CD4-positive, alpha-beta T cell treated with Interleukin-15 for 4 hours (primary cell): ENCODE measurements at places on chromosomes 3 and 15.
A peak's percentile ranks its signal among the peaks of the same experiment; 100 is the strongest.

DNA sequence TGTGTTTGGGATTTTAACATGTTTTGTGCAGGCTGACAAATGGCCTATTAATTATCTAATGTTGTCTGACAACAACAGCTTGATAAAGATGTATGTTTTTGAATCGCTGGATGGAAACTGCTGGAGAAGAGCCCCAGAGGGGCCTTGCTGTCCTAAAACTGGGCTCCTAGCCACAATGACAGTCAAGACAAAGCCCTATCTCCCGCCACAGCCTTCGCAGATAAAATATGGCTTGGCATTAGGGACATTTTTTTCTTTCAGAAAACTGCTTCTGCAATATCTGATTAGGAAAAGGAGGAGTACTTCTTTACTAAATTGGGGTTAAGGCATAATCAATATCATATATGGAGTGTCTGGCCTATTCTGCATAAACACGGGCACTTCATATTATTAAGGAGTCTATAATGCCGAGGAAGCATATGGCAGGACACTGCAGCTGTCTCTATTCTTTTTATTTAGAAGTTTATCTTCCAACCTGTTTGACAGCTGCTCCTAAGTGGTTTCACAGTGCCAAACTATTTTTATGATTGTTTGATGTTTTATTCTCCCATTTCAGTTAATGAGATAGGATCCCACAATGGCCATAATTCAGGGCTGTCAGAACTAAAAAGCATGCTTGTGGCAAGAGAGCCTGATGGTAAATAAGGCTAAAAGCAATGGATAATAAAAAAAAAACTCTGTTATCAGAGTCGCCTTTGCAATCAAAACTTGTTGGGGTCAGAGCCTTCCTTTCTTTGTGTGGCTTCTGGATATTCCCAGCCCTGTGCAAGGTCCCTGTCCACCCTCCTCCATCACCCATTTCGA, 210.1 kb downstream of the MECOM start:
- DNase-seq = no peak

DNA sequence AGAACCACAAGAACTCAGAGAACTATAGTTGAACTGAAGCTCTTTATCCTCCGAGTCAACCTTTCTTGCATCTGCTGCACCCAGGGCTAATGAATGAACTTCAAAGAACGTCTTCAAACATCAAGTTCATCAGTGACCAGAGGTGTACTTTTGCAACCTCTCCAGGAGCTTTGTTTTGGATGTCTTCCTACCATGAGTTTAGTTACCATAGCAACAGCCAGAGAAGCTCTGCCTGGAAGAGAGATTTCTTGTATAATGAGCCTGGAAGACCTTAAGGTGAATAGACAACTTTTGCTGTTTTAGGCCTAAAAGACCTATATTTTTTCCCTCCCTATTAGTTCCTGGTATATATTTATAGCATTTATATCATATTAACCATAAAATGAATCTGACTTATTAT, 9.1 kb downstream of the ACTC1 start:
- DNase-seq = no peak

GRCh38 chr15:53116169-53116568, 326.0 kb upstream of the ONECUT1 start:
- no peak for DNase-seq

DNA sequence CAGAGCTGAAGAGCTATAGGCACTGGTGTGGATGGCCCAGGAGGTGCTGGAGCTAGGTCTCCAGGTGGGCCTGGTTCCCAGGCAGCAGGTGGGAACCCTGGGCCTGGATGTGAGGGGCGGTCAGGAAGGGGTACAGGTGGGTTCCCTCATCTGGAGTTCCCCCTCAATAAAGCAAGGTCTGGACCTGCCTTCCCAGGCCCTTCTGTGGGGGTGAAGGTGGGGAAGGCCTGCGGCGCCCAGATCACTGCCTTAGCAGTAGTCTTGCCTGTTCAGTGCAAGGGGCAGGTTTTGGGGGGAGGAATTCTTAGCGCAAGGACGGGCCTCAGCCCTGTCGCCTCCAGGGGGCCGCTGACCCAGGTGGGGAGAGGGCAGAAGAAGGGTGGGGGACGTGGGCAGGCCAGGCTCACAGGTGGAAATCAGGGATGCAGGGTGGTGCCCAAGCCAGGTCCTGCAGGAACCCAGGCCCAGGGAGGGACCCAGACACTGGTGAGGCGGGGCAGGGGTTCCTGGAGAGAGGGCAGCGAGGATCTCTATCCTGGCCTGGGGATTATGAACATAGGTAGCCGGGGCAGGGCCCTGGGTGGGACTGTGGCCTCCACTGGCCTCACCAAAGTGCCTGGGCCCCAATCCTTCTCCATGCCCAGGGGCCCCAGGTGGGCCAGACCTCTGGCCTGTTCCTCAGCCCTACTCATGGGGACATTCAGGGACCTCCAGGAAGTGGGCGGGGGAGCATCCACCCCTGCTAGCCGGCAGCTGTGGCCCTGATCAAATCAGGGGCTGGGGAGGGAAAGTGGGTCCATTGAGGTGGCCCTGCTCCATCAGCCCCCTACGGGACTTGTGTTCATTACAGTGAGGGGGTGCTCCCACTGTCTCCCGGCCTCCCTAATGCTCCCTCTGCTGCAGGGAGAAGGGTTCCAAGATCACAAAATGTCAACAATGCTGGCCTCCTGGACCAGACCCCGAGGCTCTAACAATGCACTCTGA, 25.3 kb downstream of the HDAC11 start:
- DNase-seq = no peak

DNA sequence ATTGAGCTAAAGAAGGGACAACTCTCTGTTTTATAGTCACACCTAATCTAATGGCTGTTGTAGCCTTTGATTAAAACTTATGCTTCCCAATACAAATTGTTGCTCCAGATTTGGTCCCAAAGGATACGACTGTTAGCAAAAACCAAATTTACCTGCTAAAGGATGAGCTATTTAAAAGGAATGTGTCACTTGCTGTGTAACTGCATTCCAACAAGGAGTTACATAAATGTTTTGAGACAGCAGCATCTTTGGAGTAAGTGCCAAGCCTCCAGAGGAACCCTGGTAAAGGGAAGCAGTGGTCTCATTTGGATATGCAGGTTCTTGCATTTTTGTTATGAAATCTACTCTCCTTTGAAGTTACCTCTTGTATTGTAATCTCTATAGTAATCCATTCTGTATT, 233.3 kb downstream of the THSD4 start:
- no peak for DNase-seq

DNA sequence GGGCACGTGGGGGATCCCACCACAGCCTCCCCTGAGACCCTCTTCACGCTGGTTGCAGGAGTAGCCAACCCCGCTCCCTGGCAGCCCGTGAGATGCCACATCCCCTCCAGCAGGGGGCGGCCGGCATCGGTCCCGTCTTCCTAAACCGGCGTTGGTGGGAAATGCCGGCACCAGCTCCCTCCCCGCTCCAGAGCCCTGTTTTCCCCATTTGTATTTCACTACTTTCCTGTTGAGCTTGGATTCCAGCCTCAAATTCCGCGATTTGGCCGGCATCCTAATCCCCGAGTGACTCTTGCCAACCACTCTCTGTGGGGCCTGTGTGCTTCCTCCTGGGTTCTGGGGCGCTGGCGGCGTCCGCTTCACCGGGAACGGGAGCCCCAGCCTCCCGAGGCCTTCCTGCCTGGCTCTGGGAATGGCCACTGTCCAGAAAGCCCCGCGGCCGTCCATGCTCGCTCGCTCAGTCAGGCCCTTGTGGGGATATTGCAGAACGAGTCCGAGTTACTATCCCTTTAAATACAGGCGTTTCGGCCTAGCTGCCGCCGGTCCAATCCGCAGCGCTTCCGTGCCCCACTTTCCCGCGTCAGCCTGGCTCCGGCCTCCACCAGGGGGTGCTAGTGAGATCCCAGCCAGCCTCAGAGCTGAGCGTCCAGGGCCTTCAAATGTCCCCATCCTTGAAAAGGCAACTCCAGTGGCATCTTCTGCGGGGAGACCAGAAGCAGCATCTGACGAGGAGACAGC, 8.1 kb upstream of the ADAMTS17 start:
- peak; percentile 88 for DNase-seq

GRCh38 chr15:59048897-59049296, 56.0 kb upstream of the CCNB2 start:
- no peak for DNase-seq

DNA sequence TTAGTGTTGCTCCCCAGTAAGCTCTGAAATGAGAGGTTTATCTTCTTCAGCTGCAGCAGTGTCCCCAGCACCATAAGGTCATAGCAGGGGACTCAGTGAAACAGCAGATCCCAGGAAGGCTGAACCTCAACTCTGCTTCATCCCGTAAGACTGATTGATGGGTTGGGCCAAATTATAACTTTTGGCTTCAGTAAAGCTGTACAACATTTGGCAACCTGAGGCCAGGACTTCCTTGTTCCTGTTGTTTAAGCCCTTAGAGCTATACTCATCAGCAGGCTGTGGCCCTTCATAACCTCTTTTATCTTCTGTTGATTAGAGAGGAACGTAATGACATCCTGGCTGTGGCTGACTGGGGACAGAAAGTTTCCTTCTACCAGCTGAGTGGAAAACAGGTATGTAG, 29.0 kb downstream of the IFT122 start:
- DNase-seq = no peak

DNA sequence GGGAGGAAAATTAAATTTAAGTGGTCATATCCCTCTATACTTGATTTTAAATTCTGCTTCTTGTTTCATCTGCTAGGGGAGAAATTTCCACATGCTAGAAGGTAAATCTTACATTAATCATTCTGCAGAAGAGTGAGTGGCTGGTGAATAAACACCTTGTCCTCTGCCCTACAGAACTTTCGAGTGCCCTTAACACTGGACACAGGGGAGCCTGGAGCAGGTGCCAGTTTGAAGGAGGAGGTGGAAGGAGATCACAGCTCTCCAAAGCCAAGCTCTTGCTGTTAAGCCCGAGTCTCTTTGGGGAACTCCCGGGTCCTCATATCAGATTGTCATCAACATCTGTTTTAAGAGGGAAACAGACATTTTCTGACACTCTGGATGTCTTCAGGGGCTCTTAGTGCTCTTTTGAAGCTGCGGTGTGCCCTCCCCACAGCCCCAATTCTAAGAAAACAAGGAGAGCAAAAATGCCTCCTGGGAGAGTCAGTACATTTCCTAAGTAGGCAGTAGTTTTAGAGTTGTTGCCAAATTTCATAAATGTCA, 31.3 kb downstream of the LAMP3 start:
- no peak for DNase-seq

- no peak for DNase-seq
Observed at GRCh38 chr15:77623755-77624524, 8.8 kb downstream of the LINGO1 start.

DNA sequence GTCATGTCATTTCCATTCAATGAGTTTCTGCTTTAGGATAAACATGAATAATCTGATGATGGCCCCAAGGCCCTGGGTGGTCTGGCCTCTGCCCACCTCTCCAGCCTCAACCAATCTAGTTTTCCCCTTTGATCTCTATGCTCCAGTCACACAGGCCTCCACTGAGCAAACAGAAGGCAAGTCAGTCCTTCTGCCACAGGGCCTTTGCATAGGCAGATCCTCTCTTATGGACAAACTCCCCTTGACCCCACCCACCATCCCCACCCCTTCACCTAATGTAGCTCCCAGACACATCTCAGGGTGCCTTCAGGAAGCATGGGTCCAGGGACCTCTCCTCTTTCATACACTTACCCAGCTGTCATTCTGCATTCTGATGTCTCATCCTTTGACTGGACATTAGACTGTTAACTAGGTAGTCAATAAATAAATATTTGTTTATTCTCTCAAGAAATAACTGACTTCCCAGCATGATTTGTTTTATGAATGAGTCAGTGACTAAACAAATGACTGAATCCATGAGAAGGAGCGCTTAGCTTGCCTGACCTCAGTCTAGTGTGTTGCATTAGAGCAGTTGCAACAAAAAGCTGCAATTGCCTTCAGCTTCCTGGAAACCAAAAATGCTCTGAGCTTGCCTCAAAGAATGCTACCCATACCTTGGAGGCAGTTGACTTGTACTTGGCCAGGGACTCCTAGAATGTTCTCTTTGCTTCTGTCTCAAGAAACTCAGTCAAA, 386.6 kb upstream of the WNT5A start:
- no peak for DNase-seq

DNA sequence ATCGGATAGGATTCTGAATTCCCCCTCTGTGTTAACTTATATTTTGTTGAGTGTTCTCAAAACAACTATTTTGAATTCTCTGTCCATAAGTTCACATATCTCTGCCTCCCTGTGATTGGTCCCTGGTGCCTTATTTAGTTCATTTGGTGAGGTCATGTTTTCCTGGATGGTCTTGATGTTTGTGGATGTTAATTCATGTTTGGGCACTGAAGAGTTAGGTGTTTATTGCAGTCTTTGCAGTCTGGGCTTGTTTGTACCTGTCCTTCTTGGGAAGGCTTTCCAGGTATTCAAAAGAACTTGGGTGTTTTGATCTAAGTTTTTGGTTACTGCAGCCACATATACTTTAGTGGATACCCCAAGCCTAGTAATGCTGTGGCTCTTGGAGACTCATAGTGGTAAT, 23.3 kb downstream of the PLSCR2 start:
- DNase-seq = no peak

- no peak for DNase-seq
Observed at GRCh38 chr3:195103623-195104022, 167.3 kb downstream of the XXYLT1 start.

DNA sequence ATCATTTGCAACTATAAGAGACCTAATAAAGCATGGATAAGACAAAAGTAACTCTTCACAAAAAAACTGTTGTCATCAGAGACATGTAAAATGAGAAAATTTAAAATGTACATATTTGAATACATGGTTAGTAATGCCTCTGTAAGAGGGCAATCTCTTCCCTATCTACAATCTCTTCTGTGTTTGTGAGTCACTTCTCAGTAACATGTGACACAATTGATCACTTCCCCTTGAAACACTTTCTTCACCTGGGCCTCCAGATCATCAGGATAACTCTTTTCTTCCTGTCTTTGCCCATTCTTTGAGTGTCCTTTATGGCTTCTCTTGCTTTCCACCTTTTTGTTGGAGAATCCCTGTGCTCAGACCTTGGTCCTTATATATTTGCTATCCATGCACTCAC, 50.4 kb downstream of the TFDP2 start:
- no peak for DNase-seq

DNA sequence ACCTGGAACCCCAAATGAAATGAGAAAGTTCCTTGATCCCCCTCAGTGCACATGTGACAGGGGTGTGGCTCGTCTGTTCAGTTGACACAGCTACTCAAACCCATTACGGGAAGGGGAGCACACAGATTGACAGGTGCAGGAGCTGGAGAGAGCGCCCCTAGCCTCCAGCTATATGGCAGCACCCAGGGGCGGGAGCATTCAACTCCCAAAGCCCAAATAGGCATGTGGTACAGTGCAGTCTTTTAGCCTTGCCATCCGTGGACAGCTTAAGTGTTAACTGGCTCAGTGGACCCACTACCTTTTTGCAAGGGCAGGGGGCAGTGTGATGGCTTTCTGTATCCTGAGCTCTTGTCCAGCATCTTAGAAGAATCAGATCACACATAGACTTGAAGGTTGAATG, 1374.2 kb upstream of the ALCAM start:
- no peak for DNase-seq

GRCh38 chr3:195194559-195195206, 76.3 kb downstream of the XXYLT1 start:
- DNase-seq = no peak
